NCI-H1092 treated with DMSO at 0.1 percent for 48 hours (cell line): ENCODE measurements at places on chromosomes 2 and 18.

- peak; percentile 15 for DNase-seq
These were observed 40.6 kb downstream of the ASAP2 start for GRCh38 chr2:9247177-9247576.

DNA sequence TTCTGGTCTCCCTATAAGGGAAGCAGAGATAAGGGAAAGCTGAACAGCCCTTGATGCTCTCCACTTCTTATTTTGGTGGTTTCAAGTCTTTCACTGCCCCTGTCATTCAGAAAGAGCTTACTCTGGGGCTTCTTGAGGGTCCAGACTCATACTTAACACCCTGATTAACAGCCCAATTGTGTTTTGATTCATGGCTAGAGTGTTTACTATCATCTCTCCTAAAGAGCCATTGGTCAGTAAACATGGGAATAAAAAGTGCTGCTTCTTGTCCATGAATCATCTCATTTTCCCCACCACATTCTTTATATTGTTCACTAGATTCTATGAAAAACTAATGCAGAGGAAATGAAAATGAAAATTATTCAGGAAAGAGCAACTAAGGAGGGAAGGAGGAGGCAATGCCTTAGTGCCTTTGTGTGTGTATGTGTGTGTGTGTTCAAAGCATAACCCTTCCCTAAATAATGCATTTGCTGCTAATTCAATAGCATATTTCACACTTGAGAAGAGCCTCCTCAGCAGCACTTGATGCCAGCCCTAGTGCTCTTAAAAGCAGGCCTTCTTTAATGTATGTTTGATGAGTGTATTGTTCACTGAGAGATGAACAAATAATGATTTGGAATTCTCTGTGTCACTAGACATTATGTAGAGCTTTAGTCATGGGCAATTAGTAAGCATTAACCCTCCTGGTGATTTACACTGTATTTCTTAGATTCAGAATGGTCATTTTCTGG is 63.5 kb downstream of the DCC start:
- peak; percentile 62 for DNase-seq

DNA sequence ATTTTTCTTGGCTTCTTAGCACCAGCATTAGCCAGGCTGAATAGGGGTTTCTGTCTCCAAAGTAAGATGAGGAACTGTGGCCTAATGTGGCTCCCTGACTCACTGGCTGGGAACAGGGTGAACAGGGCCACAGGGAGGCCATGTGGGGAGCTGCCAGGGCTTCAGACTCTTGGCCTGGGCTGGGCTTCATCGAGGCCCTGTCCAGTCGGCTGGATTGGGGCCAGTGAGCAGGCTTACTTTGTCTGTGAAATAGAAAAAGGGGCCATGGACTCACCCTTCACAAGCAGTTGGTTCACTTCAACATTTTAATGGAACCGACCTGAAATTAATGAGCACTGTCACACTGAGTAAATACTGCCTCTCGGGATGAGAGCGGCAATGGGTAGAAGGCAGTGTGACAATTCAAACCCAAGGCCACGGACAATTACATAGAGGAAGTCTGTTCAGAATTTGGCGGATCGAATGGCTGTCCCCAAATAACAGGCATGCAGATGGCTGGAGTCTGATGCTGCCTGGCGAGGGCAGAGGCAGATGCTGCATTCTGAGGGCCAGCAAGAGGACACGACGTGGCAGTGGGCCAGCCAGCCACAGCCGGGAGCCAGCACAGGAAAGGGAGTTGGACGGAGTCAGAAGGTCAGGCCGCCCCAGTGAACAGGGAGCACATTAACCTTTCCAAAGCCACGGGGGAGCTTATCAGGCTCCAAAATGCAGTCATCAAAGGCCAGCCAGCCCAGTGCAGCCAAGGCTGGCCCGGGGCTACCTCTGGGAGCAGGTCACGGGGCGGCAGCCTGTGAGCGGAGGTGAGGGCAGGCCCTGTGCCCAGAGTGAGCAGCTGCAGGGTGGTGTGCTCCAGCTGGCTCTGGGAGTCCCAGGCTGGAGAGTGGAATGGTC is 146.6 kb upstream of the REV1 start:
- DNase-seq = peak; percentile 56

DNA sequence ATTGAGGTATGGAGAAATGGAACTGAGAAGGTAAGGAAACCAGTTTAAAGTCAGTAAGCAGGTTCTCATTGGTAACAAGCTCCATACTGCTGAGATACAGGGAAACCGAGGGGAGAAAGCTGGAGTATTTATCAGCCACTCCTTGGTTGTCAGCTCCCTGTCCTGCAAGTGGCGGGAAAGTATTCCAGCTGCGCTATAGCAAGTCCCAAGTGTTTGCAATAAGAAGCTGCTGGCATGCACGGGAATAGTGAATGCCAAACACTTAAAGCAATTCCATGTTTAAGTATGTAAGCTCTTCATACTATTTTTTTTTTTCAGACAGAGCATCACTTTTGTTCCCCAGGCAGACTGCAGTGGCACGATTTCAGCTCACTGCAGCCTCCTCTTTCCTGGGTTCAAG is 1601.1 kb downstream of the SUCLG1 start:
- no peak for DNase-seq

- DNase-seq = no peak
These were observed 64.6 kb upstream of the CDCA7 start for GRCh38 chr2:173290046-173290445.

GRCh38 chr18:38792731-38793130 is 1227.1 kb upstream of the CELF4 start:
- DNase-seq = no peak
